ENCODE measurements at places on chromosomes 3 and 15.

DNA sequence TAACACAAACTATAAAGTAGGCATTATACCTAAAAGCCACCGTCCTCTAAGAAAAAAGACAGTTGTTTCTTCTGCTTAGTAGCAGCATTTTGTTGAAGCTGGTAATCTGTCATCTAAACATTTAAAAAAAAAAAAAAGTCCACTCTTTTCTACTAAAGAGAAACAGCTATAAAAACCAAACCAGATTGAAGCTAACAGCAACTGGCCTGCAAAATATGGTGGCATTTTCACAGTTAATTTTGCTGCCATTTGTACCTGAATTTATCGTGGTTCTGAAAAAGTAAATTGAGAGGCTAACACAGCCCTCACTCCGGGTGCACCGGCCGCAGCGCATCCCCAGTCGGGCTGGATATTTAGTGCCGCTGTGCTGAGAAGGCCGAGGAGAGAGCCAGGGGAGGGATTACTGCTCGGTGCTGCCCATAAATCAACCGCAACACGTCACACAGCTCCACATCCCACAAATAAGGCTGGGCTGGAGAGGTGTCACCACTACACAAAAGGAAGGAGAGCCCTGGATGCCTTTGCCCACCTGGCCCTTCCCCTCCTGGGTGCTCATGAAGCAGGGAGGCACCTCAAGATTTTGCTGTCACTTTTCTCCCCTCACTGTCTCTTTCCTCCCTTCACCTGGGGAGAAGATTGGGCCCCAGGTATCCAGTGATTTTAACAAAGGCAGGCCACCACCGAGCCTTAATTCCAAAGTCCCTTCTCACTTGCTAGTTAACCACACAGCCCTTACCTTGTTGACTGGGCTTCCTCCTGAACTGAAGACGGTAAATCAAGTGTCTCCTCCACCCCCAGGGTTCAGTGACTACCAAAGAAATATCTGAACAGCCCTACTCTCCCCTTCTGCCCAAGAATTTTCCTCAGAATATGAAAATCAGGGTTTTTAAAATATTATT lies 44.4 kb downstream of the MECOM start:
- no peak for DNase-seq

DNA sequence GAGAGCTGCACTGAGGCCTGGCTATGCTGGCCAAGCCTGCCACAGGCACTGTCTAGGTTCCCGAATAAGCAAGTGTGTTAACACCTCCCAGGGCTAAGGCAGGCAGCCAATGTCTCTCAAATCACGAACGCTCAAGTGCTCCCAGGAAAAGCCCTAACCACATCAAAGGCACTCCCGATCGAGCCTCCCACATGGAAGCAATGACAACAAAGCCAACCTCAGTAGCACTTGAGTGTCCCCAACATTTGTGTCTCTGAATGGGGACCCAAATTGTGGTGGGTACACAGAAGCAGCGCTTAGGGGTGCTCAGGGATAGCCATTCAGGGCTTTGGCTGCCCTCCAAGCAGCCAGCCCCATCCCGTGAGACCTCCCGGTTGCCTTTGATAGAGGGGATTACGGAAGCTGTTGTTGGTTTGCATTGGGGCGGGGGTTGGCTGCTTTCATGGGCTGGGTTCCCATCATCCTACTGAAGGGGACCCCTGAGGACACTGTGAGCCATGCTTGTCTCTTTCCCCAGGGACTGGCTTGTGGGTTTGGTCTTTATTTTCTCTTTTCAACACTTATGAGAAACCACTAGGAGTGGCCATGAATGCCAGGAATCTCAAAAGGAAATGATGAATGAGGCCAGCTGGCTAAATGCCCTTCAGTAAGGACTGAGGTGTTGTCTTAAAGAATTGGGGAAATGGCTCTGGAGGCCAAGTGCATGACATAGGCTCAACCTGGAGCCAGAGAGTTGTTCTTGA lies 234.1 kb upstream of the FEZF2 start:
- DNase-seq = no peak

DNA sequence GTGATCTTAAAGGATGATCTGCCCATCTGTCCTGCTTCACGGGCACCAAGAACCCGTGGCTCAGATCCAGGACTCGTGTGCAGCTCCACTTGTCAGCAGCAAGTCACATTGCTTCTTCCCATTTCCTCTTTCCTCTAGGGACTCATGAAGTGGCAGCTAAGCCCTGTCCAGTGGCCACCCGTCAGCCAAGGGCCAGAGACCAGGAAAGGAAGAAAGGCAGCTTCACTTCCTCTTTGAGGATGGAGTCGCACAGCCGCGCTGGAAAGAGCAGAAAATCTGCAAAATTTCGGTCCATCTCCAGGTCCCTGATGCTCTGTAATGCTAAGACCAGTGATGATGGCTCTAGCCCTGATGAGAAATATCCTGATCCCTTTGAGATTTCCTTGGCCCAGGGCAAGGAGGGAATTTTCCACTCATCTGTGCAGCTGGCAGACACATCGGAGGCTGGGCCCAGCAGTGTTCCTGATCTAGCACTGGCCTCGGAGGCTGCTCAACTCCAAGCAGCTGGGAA lies 28.5 kb downstream of the IL16 start:
- DNase-seq = no peak

DNA sequence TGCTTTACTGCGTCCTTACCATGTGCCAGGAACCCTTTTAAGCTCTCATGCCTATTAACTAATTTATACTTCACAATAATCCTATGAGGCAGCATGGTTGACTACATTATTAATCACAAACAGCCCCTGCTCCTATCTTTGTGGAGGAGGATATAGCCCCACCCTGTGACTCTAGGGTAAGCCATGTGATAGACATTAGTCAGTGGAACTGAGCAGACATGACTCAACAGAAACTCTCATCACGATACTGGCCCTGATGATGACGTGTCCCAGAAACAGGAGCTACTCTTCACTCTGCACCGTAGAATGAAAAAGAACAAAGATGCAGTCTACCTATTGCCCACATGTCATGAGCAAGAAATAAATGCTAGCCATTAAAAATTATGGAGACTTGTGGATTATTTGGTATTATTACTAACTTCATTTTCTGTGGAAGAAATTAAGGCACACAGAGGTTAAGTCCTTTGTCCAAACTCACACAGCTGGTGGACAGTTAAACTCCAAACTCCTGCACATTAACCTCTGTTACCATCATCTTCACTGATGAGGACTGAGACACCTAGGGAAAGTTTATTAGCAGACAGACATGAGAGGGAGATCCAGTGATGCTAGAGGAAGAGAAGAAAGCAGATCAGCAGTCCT lies 51.2 kb downstream of the CFAP20DC start:
- no peak for DNase-seq

GRCh38 chr15:96046620-96047240 lies 283.8 kb upstream of the NR2F2 start:
- no peak for DNase-seq

- no peak for DNase-seq
Measured at GRCh38 chr15:51186181-51186705, 91.5 kb upstream of the TNFAIP8L3 start.

DNA sequence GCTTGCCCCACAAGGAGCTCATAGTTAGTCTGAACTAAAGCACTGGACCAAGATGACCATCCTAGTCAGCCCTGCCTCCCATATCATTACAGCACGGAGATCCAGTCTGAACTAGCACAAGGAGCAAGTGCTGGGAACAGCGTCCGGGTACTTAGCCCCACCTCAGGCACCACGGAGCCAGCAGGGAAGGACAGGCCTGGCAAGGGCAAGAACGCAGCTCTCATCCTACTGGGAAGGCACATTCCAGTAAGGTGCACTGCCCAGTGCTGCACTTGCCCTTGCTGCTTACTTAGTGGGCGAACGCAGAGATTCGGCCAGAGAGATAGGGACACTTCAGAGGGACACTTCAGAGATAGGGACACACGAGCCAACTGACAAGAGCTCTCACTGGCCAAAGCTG lies 27.6 kb downstream of the SEC61A1 start:
- DNase-seq = no peak

GRCh38 chr3:158909870-158910269 lies 108.0 kb downstream of the MFSD1 start:
- DNase-seq = no peak

DNA sequence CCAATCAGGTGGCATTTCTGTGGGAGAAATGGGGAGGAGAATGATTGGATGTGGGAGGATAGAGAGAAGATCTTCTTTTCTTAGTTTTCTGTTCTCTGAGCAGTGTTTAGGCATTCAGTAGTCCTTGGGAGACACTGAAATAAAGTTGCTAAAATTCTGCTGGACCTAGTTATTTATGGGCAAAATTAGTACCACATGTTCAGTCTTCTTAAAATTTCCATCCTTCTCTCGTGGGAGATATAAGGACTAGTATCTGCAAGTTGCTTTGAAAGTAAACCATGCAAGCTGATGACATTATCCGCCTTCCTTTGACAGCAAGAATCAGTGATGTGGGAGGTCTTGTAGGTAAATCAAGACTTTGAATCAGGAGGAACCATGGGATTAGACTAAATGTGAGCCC lies 19.9 kb upstream of the CHST2 start:
- no peak for DNase-seq

DNA sequence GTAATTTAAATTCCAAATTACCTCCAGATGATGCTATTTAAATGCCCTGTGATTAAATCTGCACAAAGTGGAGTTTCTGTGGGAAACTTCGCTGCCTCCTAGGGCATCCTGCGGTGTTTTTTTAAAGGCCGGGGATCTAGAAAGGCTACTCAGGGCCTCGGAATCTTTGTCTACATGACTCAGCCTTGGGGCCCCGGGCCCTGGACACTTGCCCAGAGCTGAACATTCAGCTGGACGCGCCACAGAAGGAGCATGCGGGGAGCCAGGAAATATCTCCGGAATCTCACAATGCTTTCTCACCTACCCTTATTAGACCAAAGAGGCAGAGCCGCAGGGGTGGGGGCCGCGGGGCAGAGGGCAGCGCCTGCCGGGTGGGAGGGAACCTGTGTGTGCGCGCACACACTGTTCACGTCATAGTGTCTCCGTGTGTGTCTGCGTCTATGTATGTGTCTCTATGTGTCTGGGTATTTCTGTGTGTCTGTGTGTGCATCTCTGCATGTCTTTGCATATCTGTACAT lies 145.5 kb upstream of the TPM1 start:
- no peak for DNase-seq

DNA sequence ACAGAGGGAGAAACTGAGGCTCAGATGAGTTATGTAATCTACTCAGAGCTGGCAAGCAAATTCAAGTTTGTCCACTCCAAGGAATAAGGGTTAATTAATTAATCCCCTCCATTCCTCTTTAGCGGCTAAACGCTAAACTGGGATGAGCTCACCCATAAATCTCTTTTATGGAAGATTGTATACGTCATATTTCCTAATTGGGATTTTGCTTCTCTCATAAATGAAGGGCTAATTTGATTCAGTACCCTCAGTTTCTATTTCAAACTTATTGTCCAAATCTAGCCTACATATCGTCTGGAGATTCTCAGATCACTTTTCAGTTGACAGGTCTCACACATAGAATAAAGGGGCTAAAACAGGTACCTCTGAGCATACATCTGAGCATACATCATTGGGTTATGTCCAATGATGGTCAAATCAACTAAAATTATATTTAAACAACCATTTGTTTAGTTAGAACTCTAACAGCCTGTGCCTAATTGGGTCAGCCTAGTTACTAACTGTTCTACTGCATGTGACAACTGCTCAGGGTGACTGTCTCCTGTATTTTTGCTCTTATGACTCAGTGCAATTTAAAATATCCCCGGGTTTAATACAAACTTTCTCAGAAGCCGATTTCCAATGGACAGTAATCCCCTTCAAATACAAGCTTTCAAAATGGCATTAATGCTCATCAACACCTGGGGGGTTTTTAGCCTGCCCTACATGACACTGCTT lies 57.6 kb upstream of the PLXND1 start:
- no peak for DNase-seq

DNA sequence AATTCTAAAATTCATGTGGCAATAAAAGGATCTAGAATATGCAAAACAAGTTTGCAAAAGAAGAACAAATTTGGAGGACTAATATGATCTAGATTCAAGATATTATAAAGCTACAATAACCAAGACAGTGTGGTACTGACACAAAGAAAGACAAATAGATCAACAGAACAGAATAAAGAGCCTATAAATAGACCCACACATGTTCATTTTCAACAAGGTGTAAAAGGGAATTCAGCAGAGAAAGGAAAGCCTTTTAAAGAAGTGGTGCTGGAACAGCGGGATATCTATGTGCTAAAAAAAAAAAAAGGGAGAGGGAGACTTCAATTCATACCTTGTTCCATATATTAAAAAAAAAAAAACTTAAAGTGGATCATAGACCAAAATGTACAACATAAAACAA lies 149.0 kb downstream of the WDR76 start:
- no peak for DNase-seq

- DNase-seq = no peak
Measured at GRCh38 chr3:170179432-170179831, 2.1 kb downstream of the PHC3 start.

DNA sequence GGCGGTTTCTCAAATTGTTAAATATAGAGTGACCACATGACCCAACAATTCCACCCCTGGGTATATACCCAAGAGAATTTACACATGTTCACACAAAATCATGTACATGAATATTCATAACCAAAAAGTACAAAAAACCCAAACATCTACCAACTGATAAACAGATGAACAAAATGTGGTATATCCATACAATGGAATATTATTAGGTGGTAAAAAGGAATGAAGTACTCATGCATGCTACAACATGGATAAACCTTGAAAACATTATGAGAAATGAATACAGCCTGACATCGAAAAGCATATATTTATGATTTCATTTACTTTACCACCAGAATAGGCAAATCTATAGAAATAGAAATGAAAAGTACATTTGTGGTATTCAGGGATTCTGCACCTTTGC lies 7.4 kb downstream of the PLCB2 start:
- no peak for DNase-seq

GRCh38 chr3:10348404-10348721 lies 27.5 kb upstream of the SEC13 start:
- DNase-seq = no peak

- no peak for DNase-seq
Measured at GRCh38 chr3:4504340-4505261, 11.5 kb downstream of the ITPR1 start.

DNA sequence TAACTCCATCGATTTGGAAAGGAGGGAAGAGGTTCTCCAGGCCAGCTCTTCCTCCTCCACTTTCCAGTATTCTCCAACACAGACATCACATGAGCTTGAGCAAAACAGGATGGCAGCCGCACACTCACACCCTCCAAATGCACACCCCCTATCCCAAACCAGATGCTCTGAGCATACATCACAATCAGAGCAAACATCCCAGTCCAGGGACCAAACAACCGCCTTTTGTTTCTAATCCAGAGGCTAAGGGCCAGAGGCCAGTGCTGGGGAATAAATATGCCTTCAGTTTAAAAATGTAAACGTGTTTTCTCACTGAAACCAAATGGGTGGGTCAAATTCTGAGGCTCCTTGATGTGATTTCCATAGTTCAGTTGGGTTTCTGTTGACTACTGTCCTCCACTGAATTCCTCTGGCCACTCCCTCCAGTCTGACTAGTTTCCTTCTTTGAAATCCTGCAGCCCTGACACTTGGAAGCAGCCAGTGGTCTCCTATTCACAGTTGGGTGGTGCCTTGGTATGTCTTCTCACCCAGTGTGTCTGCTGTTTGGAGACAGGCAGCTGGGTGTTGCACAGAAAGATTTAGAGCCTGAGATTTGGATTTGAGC lies 19.2 kb upstream of the MFGE8 start:
- no peak for DNase-seq
